M059J (cell line): ENCODE measurements at places on chromosomes 3 and 15. TPM values are rescaled to one million over a fixed set of nuclear protein-coding genes. Genes with fewer than 3 reads are reported as not detected.

Gene CHRFAM7A
- 1.1 and 2.4 TPM in 2 replicates for total RNA-seq

Gene BSN
- total RNA-seq = 0.07 and 0.27 TPM in 2 replicates

Gene DUOX1
- not detected in 2 replicates for total RNA-seq

Gene RPN1
- 677 and 838 TPM in 2 replicates for total RNA-seq

Gene PATL2
- 2.0 and 2.6 TPM in 2 replicates for total RNA-seq

Gene DENND6A
- total RNA-seq = 10.0 and 19.2 TPM in 2 replicates

Gene TTLL13
- total RNA-seq = 0.42 TPM in 1 of 2 replicates, not detected in the other

Gene SCN5A
- 1.3 and 1.6 TPM in 2 replicates for total RNA-seq

Gene GOLGA6L9
- total RNA-seq = 0.12 and 0.54 TPM in 2 replicates

Gene ERC2
- total RNA-seq = 1.2 and 3.4 TPM in 2 replicates

Gene HACD3
- 104 and 120 TPM in 2 replicates for total RNA-seq

Gene RPS17
- total RNA-seq = 1,555 and 1,801 TPM in 2 replicates

Gene TRANK1
- 41.8 and 49.2 TPM in 2 replicates for total RNA-seq

Gene ERICH6
- 0.07 TPM in 1 of 2 replicates, not detected in the other for total RNA-seq

Gene SEMA3B
- 12.0 and 22.5 TPM in 2 replicates for total RNA-seq

Gene RGMA
- not detected in 2 replicates for total RNA-seq

Gene IGSF11
- total RNA-seq = not detected in 2 replicates

Gene FILIP1L
- total RNA-seq = 35.1 and 43.2 TPM in 2 replicates

Gene EPHB3
- total RNA-seq = 1.1 and 1.2 TPM in 2 replicates

Gene SLC24A5
- not detected in 2 replicates for total RNA-seq

Gene CFAP100
- total RNA-seq = not detected in 2 replicates

Gene STT3B
- total RNA-seq = 98.6 and 146 TPM in 2 replicates

Gene CCR1
- 5.6 and 7.3 TPM in 2 replicates for total RNA-seq

Gene NXPE3
- total RNA-seq = 17.9 and 19.2 TPM in 2 replicates

Gene MGLL
- total RNA-seq = 11.9 and 17.0 TPM in 2 replicates

Gene PFKFB4
- total RNA-seq = 19.5 and 31.0 TPM in 2 replicates
